ENCODE measurements at places on chromosomes 1 and 21.
A peak's percentile ranks its signal among the peaks of the same experiment; 100 is the strongest.

DNA sequence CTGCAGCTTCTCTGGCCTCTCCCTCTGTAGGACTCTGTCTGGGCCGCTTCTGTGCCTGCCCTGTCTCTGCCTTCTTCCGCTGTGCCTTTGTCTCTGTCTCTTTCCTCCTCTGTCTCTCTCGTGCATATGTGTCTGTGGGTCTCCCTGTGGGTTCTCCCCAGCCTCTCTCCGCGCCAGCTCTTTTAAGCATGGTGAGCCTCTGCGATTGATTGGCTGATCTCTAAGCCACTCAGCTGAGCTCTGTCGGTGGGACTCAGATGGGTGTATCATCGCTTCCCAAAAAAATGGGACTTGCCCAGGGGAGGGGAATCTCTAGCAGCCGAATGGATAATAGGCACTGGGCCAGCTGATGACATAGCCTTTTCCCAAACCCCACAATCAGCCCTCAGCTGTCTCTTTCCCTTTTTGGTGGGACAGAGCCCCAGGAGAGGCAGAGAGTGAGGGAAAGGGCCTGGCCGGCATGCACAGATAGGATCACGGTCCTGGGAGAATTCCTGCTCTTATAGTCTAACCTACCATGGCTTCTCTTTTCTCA lies at the start of gene ADAMTS4:
Gene ADAMTS4, minus strand, starts transcription at position 158 of the 535 bp plus-strand sequence. CDS start 427 bp downstream, outside the sequence.
- no peak for DNase-seq

GRCh38 chr21:43775795-43776430 lies at the start of gene CSTB:
TSS of gene CSTB (minus strand) at chr21:43776308. CDS start at chr21:43776269, 39 bp downstream.
- peak; percentile 88 for DNase-seq

DNA sequence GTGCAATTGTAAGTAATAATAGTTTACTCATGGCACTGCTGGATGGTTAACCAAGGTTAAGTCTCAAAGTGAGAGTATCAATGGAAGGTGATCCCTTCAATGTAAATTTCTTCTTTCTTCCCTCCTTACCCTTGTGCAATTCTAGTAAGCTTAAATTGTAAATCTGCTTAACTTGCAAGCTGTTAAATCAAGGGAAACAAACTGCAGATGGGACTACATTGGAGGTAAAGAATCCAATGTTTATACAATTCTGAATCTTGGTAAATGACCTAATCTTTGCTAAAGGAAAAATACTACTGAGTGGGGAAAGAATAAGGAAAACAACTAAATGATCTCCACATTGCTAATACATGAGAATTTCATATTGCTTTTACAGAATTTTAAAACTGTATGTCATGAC lies 6.7 kb upstream of the CD55 start:
- DNase-seq, result no peak

- no peak for DNase-seq
Measured at GRCh38 chr1:201184307-201185122, 6.1 kb upstream of the IGFN1 start.

GRCh38 chr1:46301808-46302640 lies 1.4 kb downstream of the LRRC41 start:
- peak; percentile 66 for DNase-seq

DNA sequence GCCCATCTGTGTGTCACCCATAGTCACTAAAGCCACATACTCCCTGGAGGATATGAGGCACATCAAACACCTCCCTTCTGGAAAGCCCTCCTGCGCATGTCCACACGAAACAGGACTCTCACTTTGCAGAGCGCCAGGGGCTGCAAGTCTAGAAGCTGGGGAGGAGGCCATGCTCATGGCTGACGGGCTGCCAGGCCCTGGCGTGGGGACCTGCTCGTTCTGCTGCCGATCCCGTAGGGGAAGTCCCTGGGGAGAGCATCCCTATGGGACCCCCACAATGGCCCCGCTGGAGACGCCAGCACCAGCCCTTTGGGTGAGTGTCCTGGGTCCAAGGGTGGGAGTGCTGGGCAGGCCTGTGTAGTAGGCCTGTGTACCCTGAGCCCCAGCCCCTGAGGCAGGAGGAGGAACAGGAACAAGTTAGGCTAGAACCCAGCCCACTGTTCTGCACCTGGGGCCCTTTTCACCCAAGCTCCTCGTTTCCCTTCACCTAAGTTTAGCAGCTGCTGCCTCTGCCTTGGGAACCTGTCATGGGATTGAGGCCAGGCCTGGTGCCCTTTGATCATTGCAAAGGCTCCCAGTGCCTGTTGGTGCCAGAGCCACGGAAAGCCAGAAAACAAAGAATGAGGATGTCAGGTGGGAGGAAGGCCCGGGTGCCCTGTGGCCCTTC lies 9.9 kb downstream of the FAM3B start:
- DNase-seq, result no peak
